ENCODE measurements at places on chromosomes 4 and X.
A peak's percentile ranks its signal among the peaks of the same experiment; 100 is the strongest.

DNA sequence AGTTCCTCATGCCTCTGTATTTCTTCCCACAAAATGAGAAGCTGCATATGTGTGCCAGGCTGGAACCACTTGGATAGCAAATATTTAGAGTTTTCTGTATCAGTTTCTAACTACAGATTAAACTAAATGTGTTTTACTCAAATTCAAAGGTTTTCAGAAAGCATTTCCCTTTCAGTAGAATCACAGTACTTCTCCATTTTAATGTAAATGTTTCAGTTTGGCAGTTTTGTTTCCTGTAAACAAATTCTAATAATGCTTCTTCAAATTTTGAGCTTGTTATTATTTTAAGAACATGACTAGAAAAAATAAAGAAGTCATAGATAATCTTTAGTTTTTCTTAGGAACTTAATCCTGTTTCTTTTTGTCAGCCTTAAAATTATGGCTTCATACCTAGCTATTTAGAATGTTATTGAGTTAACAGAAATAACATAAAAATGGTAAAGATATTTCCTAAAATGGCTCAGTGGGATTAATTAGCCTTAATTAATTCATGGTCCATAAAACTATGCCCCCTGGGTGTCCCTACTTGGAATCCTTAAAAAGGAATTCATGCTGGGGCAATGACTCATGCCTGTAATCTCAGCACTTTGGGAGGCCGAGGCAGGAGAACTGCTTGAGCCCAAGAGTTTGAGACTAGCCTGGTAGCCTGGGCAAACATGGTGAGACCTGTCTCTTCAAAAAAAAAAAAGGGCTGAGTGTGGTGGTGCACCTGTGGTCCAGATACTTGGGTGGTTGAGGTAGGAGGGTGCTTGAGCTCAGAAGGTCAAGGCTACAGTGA, 83.8 kb upstream of the GPR34 start:
- DNase-seq: no peak

GRCh38 chr4:83022724-83023450, 12.1 kb upstream of the COPS4 start:
- no peak for DNase-seq

- DNase-seq: no peak
Observed at GRCh38 chr4:108024878-108025165, 35.1 kb downstream of the HADH start.

DNA sequence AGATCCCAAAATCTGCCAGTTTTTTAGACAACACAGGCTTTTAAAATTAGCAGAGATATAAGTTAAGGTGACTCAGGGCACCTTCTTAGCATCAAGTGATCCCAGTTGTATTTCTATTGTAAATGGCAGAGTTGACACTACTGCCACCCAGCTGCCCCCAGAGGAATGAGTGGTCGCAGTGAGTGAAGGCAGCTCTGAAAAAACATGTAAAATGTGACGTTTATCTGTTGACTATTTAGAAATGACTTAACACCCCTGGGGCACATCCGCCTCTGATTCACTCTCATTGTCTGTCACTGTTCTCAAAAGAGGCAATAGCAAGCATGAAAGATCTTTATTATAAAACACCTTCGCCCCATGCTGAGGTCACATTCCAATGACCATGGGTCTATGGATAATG, 592.4 kb downstream of the ACTRT1 start:
- DNase-seq: no peak

GRCh38 chr4:101205916-101206315, 141.4 kb downstream of the PPP3CA start:
- peak; percentile 57 for DNase-seq

DNA sequence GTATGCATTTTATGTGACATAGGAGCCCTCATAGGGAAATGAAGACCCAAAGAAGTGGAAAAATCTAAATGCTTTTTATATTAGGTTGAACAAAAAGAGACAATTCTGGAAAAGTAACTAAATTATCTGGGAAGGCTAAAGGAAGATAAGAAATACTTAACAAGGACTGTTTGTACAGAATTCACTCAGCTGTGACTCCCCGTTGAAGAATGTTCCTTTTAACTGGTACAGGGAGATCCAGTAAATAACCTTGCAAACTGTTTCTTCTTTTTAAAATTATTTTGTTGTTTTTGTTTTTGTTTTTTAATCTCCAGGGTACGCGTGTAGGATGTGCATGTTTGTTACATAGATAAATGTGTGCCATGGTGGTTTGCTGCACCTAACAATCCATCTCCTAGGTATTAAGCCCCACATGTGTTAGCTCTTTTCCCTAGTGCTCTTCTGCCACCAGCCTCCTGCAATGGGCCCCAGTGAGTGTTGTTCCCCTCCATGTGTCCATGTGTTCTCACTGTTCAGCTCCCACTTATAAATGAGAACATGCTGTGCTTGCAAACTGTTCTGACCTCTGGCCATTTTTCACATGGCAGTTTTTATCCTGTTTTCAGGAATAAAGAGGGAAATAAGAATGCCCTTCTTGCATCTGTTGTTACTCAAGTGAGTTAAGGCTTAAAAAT, 81.7 kb downstream of the PWWP3B start:
- DNase-seq: no peak
